ENCODE measurements at places on chromosomes 7 and 10.

DNA sequence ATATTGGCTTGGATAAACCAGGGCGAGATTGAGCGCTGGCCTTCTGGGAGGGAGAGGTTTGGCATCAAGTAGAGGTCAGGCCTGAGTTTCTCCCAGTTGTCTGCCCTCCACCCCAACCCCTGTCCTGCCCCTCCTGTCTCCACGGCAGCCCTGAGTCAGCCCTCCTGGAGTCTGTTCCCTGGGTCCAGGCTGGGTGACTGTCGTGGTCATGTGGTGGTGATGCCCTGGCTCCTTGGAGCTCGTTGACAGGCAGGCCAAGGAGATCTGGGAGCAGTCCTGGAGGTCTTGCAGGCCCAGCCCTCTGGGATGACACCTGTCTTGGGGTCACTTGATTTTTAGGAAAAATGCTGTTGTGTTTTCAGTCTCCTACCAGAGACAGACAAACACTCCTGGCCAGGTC, 53.6 kb upstream of the PODXL start:
- H3K4me1 ChIP-seq: peaks cover 3% of the 10 kb centered on the region
- DNase-seq: no peak

- H3K27me3 ChIP-seq: peaks cover 100% of the 10 kb centered on the region
- no peak within 1 kb of the TSS for H3K27ac ChIP-seq
- H3K36me3 ChIP-seq: no peaks in the 10 kb centered on the region
- no peak for DNase-seq
Measured at GRCh38 chr10:123147635-123148413, at the start of gene HMX2. Gene HMX2, plus strand, starts transcription at chr10:123148136. Its CDS starts 243 bp downstream, at chr10:123148379.

DNA sequence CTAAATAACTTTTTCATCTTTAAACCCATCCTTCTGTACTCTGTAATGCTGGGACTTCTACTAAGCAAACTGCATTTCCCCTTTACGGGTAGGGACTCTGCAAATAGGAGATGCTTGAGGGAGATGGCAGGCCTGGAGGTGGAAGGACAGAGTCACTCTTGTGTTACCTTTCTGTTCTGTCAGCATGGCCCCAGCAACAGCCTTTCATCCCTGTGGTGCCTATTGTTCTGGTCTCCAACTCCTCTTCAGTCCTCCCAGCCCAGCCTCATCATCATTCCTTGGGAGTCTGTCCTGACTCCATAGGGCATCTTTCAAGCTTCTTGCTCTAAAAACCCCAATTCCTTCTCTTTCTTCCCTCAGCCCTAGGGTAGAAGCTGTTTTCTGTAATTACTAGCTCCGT, 230.0 kb downstream of the SNX13 start:
- H3K4me1 ChIP-seq: peaks cover 5% of the 10 kb centered on the region
- no peak for DNase-seq
- no peaks in the 10 kb centered on the region for H3K36me3 ChIP-seq
- H3K27me3 ChIP-seq: no peaks in the 10 kb centered on the region

DNA sequence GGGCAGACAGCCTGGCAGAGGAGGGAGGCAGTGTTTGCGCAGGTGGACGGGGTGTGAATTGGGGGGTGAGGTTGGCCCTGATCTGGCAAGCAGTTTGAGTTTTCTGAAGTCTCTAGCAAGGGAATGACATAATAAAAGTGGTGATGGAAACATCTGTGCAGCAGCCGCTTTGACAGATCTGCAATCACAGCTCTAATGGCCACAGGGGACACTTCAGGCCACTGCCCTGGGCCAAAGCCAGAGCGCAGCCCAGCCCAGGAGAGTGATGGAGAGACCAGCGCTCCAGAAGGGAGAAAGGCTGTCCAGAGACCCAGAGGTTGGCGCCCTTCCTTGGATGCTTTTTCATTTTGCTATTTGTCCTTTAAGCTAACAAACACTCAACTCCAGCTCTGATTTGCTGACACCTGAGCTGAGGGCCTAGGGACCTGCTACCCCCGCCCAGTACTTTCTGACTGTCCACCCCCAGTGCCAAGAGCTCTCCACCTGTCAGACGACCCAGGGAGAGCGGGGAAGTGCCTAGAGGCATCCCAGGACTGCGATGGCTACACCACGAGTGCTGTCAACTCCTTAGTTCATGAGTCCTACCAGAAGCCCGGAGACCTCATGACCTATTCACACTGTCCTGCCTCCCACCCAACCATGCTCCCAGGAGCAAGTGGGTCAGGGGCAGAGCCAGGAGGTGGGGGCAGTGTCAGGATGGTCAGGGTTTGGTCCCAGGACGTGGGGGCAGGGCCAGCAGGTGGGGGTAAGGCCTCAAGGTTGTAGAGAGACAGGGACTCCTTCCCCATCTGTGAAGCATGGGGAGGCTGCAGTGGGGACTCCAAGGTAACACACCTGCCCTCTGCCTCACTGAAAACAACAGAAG, 112.6 kb downstream of the PRKAG2 start:
- no peaks in the 10 kb centered on the region for H3K27me3 ChIP-seq
- no peaks in the 10 kb centered on the region for H3K36me3 ChIP-seq
- no peak for DNase-seq
- no peak overlapping the region for H3K27ac ChIP-seq

- DNase-seq: peak; percentile 23
- no peaks in the 10 kb centered on the region for H3K4me1 ChIP-seq
- H3K36me3 ChIP-seq: no peaks in the 10 kb centered on the region
- no peaks in the 10 kb centered on the region for H3K27me3 ChIP-seq
- H3K4me3 ChIP-seq: no peak overlapping the region
Measured at GRCh38 chr7:71165708-71166107, 33.8 kb downstream of the GALNT17 start.

GRCh38 chr7:49980465-49980864, 112.6 kb downstream of the ZPBP start:
- H3K4me3 ChIP-seq: no peak overlapping the region
- no peak overlapping the region for H3K27ac ChIP-seq
- H3K4me1 ChIP-seq: no peaks in the 10 kb centered on the region
- no peaks in the 10 kb centered on the region for H3K27me3 ChIP-seq
- no peaks in the 10 kb centered on the region for H3K36me3 ChIP-seq

- H3K27me3 ChIP-seq: peaks cover 26% of the 10 kb centered on the region
- H3K36me3 ChIP-seq: no peaks in the 10 kb centered on the region
- peaks cover 8% of the 10 kb centered on the region for H3K4me1 ChIP-seq
- H3K27ac ChIP-seq: peak overlapping the region; percentile 66
Measured at GRCh38 chr10:14184841-14185315, 145.8 kb downstream of the FRMD4A start.

DNA sequence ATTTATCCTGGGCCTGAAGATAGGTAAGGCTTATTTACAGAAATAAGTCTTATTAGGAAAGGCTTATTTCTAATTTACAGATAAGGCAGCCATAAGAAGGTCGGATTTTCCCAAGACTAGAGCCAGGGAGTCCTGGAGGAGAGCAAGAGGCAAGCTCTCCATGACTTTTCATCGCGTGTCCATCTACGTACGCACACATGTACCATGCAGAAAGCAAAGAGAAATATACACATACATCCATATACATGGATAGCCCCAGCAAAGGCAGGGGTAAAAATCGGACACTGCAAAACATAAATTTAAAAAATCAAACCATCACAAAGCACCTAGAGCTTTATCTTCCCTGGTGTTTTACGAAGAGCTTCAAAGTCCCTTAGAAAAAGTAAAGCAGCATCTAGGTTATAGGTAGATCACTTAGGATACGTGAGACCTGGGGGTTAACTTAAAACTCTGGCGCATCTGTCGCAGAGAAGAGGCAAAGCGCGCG, 25.8 kb upstream of the ZRANB1 start:
- H3K4me3 ChIP-seq: peak overlapping the region; percentile 92
- no peaks in the 10 kb centered on the region for H3K36me3 ChIP-seq
- DNase-seq: no peak
- H3K27ac ChIP-seq: peak overlapping the region; percentile 100
- no peaks in the 10 kb centered on the region for H3K27me3 ChIP-seq

Measured in suprapubic skin (tissue), 4 donors.